ENCODE measurements at places on chromosomes 4 and X.

DNA sequence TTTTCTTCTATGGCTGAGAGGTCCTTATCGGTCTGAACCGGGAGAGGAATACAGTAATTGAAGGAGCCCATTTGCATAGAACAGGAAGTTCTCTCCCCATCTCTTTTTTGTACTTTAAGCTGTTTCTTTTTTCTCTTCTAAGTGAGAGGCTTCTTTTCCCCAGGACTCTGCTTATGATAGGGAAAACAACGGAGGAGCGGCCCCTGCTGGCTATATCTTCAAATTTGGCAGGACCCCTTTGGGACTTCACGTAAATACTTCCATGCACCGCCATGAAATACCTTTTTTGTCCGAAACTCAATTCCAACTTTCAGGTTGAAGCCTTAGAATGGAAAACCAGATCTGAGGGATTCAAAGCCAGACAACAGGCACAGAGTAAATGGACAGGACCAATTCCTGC lies 1153.0 kb upstream of the INTU start:
- no peak for DNase-seq

DNA sequence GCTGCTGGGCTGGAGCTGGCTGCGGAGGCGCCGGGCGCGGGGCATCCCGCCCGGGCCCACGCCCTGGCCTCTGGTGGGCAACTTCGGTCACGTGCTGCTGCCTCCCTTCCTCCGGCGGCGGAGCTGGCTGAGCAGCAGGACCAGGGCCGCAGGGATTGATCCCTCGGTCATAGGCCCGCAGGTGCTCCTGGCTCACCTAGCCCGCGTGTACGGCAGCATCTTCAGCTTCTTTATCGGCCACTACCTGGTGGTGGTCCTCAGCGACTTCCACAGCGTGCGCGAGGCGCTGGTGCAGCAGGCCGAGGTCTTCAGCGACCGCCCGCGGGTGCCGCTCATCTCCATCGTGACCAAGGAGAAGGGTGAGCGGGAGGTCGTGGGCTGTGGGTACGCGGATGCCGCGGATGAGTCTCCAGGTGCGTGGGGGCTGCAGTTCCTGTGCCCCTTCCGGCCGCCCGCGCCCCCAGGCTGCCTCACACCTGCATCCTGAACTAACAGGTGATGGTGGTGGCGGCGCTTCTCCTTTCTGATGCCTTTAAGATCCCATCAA lies 499 bp downstream of the CYP2U1 start:
- peak; percentile 66 for DNase-seq

GRCh38 chr4:152325831-152326230 lies 210.1 kb downstream of the FBXW7 start:
- no peak for DNase-seq

- no peak for DNase-seq
Observed at GRCh38 chr4:146432065-146432464, 89.7 kb downstream of the SLC10A7 start.

- DNase-seq: no peak
Observed at GRCh38 chr4:11420327-11420726, 8.4 kb downstream of the HS3ST1 start.

GRCh38 chr4:153809307-153809706 lies 20.4 kb upstream of the SFRP2 start:
- no peak for DNase-seq
